ENCODE measurements at places on chromosomes 12 and 14.
A peak's percentile ranks its signal among the peaks of the same experiment; 100 is the strongest.

DNA sequence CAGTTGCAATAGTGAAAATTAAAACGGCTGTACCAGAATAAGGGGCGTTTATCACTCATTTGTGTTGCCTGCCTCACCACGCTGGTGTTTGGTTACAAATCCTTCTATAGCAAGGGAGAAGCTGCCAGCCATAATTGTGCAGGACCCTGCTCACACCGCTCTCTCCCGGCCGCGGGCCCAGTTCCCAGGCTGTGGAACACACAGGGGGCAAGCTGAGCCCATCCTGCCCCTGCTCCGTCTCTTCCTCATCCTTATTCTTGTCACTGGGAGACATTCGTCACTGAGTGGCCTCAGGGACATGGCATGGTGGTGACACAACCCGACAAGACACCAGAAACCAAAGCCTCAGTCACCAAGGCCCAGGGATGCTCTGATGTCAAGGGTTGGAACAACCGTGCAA is 116.3 kb upstream of the FKBP4 start:
- H3K27ac ChIP-seq = no peak overlapping the region
- peaks cover 56% of the 10 kb centered on the region for H3K4me1 ChIP-seq
- peaks cover 5% of the 10 kb centered on the region for H3K36me3 ChIP-seq
- H3K27me3 ChIP-seq = peaks cover 5% of the 10 kb centered on the region
- H3K4me3 ChIP-seq = no peak overlapping the region

DNA sequence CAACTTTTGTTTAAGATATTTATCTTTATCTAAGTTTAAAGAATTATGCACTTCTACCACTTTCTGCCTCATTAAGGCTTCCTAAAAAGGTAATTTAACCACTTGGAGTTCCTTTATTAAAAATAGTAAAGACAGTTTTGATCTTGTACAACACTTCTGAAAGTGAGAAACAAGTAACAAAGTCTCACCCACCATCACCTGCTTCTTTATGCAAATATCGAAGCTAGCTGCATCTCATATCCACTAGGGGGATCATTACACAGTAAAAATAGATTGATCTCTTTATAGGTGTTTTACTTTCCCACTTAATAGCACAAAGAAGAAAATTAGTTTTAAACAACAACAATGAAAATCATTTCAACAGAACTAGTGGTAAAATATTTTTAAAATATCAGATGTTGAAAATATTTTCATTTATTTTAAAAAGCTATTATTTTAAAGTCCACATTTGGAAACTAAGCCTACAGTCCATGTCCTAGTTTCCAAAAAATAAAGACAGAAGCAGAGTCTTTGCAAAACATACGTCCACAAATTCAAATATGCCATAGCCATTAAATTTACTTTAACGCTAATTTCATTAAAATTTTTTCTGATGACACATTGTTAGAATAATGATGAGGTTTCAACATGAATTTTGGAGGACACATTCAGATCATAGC is 160.0 kb upstream of the SOX5 start:
- H3K4me3 ChIP-seq = no peak overlapping the region
- no peaks in the 10 kb centered on the region for H3K36me3 ChIP-seq
- no peak for DNase-seq
- H3K27me3 ChIP-seq = no peaks in the 10 kb centered on the region

GRCh38 chr12:63103494-63104131 is 47.4 kb downstream of the AVPR1A start:
- no peaks in the 10 kb centered on the region for H3K36me3 ChIP-seq
- no peaks in the 10 kb centered on the region for H3K4me1 ChIP-seq
- peaks cover 13% of the 10 kb centered on the region for H3K27me3 ChIP-seq
- no peak overlapping the region for H3K27ac ChIP-seq

GRCh38 chr12:92543359-92543758 is 159.4 kb upstream of the PLEKHG7 start:
- H3K36me3 ChIP-seq = no peaks in the 10 kb centered on the region
- H3K4me1 ChIP-seq = peaks cover 51% of the 10 kb centered on the region
- H3K27me3 ChIP-seq = no peaks in the 10 kb centered on the region
- peak overlapping the region; percentile 26 for H3K27ac ChIP-seq

DNA sequence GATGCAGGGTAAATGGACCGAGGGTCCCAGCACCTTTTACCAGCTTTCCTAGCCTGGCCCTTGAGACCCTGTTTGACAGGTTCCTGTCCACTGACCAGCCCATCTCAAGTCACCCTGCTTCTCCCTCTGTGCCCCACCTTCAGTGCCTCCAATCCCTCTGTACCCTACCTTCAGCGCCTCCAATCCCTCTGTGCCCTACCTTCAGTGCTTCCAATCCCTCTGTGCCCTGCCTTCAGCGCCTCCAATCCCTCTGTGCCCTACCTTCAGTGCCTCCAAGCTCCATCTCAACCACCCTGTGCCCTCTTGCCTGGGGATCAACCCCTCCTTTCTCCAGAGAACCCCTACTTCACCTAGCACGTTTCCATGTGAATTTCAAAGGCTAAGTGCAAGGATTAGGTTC is 54.3 kb downstream of the ZFP36L1 start:
- no peak overlapping the region for H3K27ac ChIP-seq
- peaks cover 14% of the 10 kb centered on the region for H3K27me3 ChIP-seq
- no peak for DNase-seq
- peaks cover 46% of the 10 kb centered on the region for H3K4me1 ChIP-seq
- no peak overlapping the region for H3K4me3 ChIP-seq
- H3K36me3 ChIP-seq = peaks cover 7% of the 10 kb centered on the region

GRCh38 chr12:41365653-41366171 is 177.6 kb downstream of the PDZRN4 start:
- H3K27ac ChIP-seq = peak overlapping the region; percentile 86
- no peak overlapping the region for H3K4me3 ChIP-seq
- peaks cover 16% of the 10 kb centered on the region for H3K4me1 ChIP-seq

GRCh38 chr12:26872625-26873024 is 39.6 kb upstream of the ITPR2 start:
- H3K4me3 ChIP-seq = no peak overlapping the region
- peaks cover 8% of the 10 kb centered on the region for H3K36me3 ChIP-seq
- H3K27ac ChIP-seq = no peak overlapping the region
- H3K4me1 ChIP-seq = peaks cover 50% of the 10 kb centered on the region

GRCh38 chr14:55689981-55690871 is 110.2 kb downstream of the KTN1 start:
- H3K36me3 ChIP-seq = peaks cover 41% of the 10 kb centered on the region
- peaks cover 17% of the 10 kb centered on the region for H3K4me1 ChIP-seq
- H3K27ac ChIP-seq = peak overlapping the region; percentile 75
- no peaks in the 10 kb centered on the region for H3K27me3 ChIP-seq
- no peak for DNase-seq
- H3K4me3 ChIP-seq = no peak overlapping the region

All from nephron progenitor cell (in vitro differentiated cells).